Lower leg skin (tissue), 4 donors: ENCODE measurements at places on chromosomes 5 and 9.

- DNase-seq: no peak
Observed at GRCh38 chr9:107650321-107650720, 160.8 kb upstream of the KLF4 start.

DNA sequence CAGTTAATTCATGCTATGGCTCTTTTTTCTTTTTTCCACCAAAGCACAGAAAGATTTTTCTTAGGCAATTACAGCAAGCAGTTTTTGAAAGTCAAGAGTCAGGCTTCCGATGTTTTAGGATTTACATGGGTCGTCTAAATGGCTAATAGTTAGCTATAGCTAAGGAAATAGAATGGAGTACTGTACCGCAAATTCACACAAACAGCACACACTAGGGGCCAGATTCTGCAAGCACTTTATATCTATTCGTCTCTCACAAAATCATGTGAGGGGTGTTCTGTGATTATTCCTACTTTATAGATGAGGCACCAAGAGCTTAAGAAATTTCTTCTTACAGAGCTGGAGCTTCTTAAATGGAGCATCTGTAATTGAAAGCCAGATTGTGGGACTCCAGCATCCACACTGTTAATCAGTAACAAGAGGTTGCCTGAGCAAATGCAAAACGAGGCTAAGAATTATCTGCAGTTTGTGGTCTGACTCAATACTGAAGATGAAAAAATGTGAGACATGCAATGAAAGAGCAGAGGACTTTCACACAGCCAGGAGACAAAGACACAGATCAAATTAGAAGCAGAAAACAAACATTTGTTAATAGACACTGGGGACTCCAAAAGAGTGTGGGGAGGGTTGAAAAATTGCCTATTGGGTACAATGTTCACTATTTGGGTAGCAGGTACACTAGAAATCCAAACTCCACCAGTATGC, 62.7 kb upstream of the CTXN3 start:
- no peak for DNase-seq

DNA sequence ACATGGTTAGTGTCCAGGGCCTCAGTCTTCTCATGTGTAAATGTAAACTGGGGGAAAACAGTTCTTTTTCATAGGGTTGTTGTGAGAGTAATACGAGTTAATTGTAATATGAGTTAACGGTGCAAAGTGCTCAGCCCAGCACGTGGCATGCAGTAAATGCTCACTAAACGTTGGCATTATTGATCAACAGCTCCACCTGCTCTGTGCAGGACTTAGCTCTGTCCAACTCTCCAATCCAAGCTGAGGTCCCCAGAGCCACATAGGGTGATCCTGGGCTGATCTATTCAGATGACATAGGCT, 28.3 kb downstream of the SPOCK1 start:
- DNase-seq: no peak

DNA sequence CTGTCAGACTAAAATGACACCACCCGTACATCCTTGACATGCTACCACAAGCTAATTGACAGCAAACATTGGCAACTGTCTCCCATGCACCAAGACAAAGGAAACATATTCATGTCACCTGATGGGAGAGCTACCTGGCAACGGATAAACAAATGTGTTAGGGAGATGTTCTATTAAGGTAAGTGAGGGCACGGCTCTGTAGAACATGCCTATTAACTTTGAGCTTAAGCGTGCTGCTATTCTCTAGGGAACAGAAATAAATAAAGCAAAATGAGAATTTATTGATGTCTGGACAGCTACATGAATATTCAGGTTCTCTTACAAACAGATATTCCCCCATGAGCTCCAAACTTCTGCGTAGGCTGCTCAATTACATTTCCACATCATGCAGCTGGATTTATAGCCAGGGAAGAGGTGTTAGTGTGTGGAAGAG, 361.4 kb upstream of the RFX3 start:
- DNase-seq: no peak

DNA sequence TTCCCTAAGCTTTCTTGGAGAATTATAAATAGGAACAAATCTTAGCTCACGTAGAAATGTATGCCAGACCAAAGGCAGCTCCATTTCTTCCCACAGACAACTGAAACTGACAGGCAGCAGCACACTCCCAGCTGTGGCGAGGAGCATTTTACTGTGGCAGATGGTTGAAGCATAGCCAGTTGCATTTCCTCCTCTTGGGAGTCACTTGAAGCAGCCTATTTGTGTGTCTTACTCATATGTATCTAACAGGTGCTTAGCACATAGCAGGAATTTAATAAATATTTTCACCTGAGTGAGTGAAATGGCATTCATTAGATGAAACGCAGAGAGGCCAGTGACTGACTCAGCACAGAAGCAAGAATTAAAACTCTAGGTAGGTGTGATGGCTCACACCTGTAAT, 12.3 kb upstream of the MTMR12 start:
- DNase-seq: no peak

DNA sequence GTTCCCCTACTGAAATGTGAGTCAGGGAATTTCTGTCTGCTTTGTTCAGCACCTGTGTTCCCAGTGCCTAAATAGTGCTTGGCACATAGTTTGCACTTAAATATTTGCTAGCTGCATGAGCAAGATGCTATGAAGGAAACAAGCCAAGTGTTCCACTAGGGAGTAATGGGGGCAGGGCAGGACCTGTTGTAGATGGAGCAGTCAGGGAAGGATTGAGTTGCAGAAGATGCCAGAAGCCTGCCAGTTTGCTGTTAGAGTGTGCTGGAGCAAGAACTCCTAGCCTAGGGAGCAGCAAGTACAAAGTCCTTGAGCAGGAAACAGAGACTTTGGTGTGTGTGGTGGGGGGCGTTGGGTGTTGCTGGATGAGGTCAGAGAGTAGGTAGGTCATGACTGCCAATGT, 87.5 kb downstream of the DAB2IP start:
- DNase-seq: no peak

DNA sequence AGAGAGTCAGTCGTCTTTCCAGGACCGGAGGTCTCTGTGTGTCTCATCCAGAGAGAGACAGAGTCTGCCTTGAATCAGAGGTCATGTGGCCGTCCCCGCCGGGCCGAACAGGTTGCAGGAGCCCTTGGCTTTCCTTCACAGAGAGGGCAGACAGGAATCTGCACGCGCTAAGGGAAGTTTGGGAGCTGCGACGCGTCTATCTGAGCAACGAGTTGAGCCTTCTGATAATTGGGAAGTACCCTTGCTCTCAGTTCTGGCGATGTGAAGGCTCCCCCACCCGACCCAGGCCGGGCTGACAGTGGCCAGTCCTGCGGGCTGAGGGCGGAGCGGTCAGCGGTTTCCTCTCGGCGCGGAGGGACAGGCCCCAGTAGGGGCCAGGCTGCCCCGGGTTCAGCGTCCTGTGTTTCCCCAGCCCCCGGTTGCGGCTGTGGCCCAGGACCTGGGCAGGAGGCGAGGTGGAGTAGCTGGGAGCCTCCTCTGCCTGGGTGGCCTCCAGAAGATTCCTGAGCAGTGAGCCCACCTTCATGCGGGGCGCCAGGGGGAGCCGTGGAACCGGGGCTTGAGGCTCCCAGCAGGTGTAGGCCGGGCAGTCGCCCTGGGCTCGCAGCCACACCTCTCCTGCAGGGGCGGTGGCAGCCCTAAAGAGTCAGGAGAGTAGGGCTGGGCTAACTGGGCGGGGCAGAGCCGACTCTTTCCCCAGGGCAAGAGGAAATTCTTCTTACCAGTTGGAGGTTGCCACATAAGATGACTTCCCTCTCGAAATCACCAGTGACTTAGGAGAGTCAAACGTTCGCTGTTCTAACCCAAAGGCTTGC, 13.9 kb downstream of the NR2F1 start:
- DNase-seq: no peak

DNA sequence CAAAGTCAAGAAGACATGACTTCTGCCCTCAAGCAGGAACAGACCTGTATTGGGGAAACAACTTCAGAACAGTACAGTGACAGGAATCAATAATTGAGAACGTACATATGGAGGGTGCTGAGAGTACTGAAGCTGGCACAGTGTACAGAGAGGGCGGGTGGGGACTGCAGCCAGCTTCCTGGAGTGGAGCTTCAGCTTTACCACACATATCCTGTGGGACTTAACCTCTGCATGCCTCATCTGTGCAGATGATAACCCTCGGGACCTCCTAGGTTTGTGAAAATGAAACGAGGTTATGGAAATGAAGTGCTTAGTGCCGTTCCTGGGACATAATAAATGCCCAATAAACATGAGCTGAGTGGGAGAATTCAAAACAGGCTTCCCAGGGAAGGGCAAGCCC, 22.1 kb upstream of the RARS1 start:
- no peak for DNase-seq

- no peak for DNase-seq
Observed at GRCh38 chr5:94977437-94977836, 307.5 kb downstream of the MCTP1 start.

GRCh38 chr9:27196383-27196782, 87.4 kb downstream of the TEK start:
- DNase-seq: no peak

GRCh38 chr9:126373241-126373640, 46.6 kb downstream of the MVB12B start:
- DNase-seq: no peak

DNA sequence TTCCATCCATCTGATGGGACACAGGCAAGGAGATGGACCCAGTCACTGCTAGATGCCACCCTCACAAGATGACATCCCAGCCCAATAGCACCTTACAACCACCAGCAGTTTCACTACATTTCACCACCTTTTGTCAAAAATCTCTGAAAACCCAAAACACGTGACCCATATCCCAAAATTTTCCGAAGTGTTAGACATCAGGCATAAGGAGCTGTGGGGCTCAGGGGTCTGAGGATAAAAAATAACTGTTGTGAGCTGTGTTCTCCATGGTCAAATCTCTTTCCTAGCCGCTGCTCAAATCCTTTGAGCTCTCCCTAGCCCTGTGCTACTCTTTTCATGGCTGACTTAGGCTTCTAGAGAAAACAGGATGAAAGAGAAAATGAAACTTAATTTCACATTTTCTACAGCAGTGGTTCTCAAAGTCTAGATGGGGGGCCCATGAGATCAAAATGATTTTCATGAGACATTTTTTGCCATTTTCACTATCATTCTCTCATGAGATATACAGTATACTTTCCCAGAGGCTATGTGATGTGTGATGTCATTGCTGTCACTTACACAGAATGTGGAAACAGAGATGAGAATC, 40.7 kb downstream of the TIMD4 start:
- DNase-seq: no peak

DNA sequence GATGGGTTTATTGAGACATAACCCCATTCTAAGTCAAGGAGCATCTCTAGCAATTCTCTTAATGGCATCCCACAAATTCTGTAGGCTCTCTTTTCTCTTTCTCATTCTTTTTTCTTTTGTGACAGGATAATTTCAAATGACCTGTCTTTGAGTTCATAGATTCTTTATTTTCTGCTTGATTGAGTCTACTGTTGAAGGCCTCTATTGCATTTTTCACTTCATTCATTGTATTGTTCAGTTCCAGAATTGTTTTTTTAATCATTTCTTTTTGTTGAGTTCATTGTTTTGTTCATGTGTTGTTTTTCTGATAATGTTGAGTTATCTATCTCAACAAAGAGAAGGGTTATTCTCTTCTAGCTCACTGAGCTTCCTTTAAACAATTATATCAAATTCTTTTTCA, 144.7 kb upstream of the IL12B start:
- DNase-seq: no peak

- DNase-seq: no peak
Observed at GRCh38 chr5:113245427-113246225, 189.2 kb downstream of the TSSK1B start.

DNA sequence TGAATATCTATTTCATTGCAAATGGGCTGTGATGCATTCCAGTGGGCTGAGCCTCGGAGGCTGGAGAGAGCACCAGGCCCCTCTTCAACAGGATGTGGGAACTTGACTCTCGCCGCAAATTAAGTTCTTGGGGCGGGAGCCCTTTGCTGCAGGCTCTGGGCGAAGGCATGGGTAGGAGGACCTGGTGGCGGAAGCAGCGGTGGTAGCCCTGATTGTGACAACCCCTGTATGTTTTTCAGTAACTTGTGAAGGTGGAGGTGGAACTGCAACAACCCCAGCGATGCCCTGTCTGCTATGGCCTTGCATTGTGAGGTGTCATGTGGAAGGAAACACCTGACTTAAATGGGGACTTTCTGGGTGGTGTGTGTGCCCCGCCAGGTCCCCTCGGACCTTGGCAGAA, 9.4 kb downstream of the FYB1 start:
- DNase-seq: no peak

- DNase-seq: no peak
Observed at GRCh38 chr9:10686943-10687342, 74.1 kb upstream of the PTPRD start.

DNA sequence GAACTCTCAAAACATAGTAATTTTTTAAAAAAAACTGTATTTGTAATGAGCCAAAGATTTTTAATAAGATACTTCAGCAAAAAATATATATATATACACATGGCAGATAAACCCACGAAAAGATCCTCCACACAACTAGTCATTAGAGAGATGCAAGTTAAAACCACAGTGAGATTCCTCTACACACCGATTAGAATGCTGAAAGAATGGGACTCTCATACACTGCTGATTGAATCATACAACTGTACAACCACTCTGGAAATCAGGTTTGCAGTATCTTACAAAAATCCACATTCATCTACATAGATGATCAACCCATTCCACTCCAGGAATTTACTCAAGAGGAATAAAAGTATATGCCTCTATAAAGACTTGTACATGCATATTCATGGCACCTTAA, 43.7 kb downstream of the RASEF start:
- no peak for DNase-seq

DNA sequence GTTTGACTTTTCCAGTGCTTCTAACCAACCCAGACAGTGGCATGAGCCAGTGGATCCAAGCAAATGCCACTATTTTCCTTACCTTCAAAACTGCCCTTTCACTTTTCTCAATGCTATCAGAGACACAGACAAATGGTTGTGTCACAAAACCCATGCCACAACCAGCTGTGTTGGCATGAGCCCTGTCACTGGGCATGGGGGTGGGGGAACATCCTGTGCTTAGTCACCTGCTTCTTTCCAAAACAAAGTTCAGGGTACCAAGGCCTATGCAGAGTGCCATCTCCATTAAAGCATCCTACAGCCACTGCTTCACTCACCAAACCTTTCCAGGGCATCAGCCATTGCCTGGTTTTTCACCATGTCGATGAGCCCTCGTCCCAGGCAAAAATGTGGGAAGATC, 30.1 kb downstream of the NIPSNAP3B start:
- DNase-seq: no peak

DNA sequence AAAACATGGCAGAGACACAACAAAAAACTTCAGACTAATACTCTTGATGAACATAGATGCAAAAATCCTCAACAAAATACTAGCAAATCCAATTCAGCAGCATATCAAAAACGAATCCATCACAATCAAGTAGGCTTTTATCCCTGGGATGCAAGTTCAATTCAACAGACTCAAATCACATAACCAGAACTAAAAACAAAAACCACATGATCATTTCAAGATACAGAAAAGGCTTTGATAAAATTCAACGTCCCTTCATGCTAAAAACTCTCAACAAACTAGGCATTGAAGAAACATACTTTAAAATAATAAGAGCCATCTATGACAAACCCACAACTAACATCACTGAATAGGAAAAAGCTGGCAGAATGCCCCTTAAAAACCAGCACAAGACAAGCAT, 93.6 kb downstream of the TUSC1 start:
- DNase-seq: no peak
